Cardiac muscle cell (in vitro differentiated cells and primary cell): ENCODE measurements at places on chromosomes 3 and 15. TPM values are rescaled to one million over a fixed set of nuclear protein-coding genes. Genes with fewer than 3 reads are reported as not detected.

CFAP92 gene
- total RNA-seq, result 0.53 and 0.60 TPM in 2 replicates

PIERCE2 gene
- total RNA-seq, result 7.7 and 8.6 TPM in 2 replicates

CHST14 gene
- total RNA-seq, result 18.3 and 24.4 TPM in 2 replicates

HHLA2 gene
- 0.48 TPM in 1 of 2 replicates, not detected in the other for total RNA-seq

GP9 gene
- not detected in 2 replicates for total RNA-seq

PLA2G4D gene
- total RNA-seq, result 0.03 TPM in 1 of 2 replicates, not detected in the other

NR2E3 gene
- total RNA-seq, result 0.09 TPM in 1 of 2 replicates, not detected in the other

SLC2A2 gene
- total RNA-seq, result not detected in 2 replicates

CPLX3 gene
- total RNA-seq, result not detected in 2 replicates

CASR gene
- 0.04 and 0.06 TPM in 2 replicates for total RNA-seq

BSN gene
- 1.9 and 2.1 TPM in 2 replicates for total RNA-seq

IMPG2 gene
- 0.33 and 0.49 TPM in 2 replicates for total RNA-seq

DUOXA1 gene
- total RNA-seq, result 0.04 and 0.09 TPM in 2 replicates

SMCO1 gene
- 0.45 and 0.99 TPM in 2 replicates for total RNA-seq

CCR9 gene
- total RNA-seq, result 0.21 and 0.27 TPM in 2 replicates

CFAP20DC gene
- 0.53 and 1.3 TPM in 2 replicates for total RNA-seq
